ENCODE measurements at places on chromosomes 13 and 19.

DNA sequence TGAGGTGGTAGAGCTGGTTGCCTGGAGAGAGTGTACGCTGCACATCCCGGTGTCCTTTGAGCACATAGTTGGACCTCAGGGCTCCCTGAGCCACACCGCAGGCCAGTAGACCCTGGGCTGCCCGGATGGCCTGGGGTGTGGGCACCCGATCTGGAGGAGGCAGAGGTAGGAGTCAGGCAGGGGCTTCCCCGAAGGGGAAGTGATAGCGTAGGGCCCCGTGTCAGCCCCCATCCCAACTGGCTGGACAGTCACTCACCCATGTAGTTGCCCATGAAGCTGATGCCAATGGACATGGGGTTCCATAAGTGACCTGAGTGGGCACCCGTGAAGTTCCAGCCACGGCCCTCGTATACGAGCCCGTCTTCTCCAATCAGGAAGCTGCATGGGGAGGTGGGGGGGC, 3.6 kb downstream of the PGLYRP1 start:
- no peak for DNase-seq

- DNase-seq, result no peak
Observed at GRCh38 chr19:40805258-40805868, 6.4 kb downstream of the EGLN2 start.

GRCh38 chr13:81498969-81499368, 1158.0 kb upstream of the SPRY2 start:
- no peak for DNase-seq

- DNase-seq, result no peak
Observed at GRCh38 chr13:19156013-19156825, 25.4 kb downstream of the TUBA3C start.

DNA sequence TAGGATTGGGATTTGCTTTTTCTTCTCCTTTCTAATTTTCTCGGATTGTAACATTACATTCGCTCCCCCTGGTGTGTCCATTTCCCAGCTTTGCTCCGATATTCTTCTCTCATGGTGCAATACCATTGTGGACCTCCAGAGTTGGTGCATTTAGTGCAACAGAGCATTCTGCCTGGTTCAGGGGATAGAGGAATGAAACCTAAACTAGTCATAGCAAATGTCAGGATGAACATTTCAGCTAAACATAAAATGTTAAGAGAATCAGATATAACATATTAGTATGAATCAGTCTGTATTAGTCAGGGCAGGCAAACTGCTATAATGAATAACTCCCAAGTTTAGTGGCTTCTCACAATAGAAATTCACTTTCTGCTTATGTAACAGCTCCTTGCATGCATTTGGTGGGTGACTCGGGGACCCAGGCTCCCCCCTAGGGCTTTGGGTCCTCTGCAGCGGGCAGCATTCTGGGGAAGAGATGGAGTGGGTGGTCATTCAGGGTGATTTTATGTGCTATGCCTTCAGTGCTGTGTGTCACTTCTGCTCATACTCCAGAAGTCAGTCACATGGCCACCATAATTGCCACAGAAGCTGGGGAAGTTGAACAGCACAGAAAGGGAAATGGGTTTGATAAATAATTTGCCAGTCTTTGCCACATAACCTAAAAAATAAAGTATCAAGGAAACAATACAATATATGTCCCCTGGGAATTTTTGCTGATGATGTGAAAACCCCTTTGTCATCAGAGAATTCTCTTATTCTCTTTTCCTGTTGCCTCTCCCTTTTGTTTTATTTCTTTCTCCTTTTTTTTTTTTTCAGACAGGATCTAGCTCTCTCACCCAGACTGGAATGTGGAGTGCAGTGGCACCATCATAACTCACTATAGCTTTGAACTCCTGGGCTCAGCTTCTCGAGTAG, 111.0 kb downstream of the HSPH1 start:
- DNase-seq, result no peak

DNA sequence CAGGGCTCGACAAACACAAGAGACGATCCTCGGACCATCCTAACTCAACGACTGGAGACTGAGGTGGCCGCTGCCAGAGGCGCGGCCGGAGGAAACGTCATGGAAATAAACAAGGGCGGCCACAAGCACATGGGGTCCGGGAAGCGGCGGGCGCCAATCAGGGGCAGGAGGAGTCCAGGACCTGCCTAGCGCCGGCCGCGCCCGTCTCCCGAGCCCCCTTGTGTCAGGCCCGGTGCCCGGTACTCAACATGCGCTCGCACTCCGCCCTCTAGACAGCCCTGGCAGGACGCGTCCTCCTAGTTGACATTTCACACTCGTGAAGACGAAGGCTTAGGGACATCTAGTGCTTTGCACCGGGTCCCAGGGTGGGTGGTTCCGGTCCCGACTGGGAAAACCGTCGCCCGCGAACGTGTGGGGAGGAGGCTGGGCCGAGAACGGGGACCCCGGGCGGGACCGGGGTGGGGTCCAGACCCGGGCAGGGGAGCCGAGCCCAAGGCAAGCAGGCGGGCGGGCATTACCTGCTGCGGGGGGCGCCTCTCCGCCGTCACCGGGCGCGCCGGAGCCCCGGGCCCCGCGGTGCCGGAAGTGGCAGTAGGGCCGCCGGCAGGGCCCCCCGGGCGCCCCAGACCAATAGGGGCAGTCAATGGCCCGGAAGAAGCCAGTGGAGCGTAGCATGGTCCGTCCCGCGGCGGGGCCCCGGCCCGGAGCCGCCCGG, 442 bp downstream of the REXO1 start:
- no peak for DNase-seq
